GM19239 (cell line): ENCODE measurements at places on chromosomes 7 and 10.

DNA sequence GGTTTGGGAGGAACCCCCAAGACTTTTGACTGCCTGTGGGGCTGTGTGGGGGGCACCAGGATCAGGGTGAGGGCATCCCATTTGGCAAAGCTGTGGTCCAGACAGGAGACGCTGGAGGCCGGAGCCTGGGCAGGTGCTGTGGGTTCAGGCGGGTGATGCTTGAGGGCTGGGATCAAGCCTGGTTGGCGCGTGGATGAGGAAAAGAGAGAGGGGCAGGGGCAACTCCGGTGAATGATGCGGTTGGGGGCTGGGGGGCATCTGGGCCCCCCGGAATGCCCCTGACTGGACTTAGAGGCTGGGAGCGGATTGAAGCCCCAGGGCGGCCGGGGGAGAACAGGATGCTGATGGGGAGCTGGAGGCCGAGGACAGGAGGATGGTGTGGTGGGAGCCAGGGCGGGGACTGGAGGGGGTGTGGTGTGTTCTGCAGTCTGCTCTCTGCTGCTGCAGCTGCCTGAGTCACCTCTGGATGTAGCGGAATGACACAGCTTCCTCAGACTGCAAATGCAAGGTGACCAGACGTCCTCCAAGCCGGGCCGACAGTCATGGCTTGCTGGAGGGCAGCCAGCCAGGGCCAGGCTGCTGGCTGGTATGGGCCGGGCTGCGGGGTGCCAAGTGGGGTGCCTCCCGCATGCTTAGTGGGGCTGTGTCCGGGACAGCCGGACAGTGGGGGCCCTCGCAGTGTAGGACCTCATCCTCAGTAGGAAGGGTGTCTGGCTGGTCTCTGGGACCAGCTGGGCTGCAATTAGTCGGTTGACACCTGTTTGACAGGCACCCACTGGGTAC is 3.2 kb downstream of the MAFK start:
- peak; percentile 75 for DNase-seq

GRCh38 chr7:156496363-156496769 is 144.2 kb upstream of the RNF32 start:
- no peak for DNase-seq

DNA sequence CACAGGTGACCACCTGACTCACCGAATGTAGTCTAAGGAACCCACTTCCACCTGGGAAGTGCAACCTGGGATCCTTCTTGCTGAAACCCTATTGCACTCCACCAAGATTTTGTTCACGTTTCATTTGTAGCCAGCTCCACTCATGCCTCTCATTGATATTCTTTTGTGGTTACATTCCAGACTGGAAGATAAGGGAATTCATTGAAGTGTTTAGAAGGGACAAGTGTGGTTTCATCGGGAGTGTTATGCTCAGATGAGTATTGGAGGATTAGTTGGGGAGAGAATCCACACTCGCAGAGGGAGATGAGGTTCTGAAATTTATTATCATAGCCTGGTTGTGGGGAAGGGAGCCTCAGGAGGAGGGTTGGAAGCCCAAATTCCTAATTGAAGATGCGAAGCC is 320.4 kb downstream of the KCNMA1 start:
- DNase-seq: no peak

DNA sequence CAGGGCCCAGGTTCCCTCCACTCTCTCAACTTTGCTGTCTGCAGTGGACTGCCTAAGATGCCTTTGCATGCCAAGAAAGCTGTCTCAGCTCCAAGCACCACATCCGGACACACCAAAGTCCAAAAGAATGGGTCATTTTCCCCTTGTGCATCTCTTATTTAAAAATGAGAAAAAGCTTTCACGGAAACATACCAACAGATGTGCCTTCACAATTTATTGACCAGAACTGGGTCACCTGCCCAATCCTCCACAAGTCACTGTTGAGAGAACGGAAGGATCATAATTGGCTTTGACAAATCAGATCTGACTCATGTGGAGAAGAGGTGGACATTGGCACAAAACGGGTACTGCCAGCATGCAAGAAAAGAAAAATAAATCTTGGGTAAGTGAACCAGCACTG is 258.3 kb downstream of the SNX13 start:
- DNase-seq: no peak

DNA sequence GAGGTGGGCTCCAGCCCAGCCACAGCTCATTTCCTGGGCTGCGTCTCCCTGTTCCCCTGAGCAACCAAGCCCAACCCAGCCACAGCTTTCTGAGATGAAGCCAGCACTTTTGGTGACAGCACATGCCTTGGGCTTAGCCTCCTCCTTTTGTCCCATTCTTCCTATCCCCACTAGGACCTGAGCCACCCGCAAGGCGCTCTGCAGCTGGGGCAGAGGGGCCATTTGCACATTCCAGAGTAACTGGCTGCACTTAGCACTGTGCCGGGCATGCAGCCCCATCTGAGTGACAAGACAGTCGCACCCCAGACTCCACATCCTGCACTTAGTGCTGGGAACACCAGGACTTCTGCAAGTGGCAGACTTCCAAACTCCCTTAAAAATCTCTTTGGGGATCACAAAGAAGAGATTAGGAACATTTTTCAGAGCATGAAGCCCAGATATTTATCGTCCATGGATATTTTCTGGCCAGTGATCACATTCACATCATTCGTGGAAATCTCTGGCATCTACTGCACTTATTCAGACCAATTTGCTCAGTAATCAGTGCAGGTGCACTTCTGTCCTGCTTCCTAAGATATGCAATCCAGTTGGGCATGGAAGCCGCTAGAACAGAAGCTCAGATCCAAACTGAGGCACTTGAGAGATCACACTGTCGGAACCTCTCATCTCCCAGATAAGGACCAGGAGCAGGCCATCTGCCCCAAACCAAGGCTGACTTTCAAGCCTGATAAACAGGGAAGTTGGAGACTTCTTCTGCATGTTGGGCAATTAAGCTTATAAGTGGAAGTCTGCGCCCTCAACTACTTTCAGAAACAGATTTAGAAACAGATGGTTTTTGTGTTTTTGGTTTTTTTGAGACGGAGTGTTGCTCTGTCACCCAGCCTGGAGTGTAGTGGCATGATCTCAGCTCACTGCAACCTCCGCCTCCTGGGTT is 26.4 kb downstream of the CHST15 start:
- DNase-seq: no peak

GRCh38 chr7:82376739-82377138 is 66.8 kb downstream of the CACNA2D1 start:
- no peak for DNase-seq

DNA sequence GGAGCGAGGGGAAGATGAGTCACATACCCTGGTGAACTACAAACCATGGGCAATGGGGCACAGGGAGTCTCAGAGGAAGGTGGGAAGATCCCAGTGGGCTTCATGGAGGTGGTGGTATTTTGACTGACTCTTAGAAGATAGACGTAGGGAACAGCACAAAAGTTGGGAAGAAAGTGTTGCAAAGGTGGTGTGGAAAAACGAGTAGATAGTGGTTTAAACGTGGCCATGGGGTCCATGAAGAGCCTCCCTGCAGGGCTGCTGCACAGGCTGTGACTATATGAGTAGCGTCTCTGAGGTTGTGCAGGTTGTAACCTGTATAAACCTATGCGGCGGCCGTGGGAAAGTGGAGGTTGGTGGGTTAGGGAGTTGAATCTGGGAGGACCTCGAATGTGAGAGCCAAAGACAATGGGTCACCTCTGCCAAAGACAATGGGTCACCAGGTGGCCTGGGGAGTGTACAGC is 13.8 kb downstream of the LZTS2 start:
- DNase-seq: no peak

GRCh38 chr7:74360008-74360407 is 70.8 kb downstream of the CLIP2 start:
- no peak for DNase-seq

- DNase-seq: no peak
These were observed 90.4 kb downstream of the COBL start for GRCh38 chr7:51226063-51226755.

DNA sequence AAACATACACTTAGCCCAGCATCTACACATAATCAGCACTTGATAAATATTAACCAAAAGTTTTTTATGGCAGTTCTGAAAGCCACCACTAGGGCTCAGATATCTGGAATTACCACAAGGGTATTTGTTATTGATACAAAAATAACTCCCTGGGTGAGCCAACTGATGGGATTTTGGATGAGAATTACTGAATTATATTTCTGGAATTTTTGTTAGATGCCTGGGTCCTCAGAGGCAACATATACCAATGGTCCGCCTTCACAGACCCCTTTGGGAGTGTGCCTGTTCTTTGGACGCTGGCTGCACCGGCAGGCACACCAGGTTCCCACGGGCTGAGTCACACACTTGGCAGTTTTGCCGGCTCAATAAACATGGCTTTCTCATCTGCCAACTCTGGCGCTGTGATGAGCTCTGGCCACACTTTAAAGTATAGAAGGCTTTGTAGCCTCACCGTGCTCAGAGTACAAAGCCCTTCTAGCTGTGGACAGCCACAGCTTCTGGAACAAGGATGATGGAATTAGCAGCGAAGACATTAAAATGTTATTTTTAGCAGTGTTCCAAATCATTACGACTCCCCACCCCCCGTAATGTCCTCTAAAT is 24.5 kb upstream of the EEPD1 start:
- no peak for DNase-seq
